Mesenchymal stem cell (in vitro differentiated cells and primary cell): ENCODE measurements at places on chromosomes 1 and 21.

DNA sequence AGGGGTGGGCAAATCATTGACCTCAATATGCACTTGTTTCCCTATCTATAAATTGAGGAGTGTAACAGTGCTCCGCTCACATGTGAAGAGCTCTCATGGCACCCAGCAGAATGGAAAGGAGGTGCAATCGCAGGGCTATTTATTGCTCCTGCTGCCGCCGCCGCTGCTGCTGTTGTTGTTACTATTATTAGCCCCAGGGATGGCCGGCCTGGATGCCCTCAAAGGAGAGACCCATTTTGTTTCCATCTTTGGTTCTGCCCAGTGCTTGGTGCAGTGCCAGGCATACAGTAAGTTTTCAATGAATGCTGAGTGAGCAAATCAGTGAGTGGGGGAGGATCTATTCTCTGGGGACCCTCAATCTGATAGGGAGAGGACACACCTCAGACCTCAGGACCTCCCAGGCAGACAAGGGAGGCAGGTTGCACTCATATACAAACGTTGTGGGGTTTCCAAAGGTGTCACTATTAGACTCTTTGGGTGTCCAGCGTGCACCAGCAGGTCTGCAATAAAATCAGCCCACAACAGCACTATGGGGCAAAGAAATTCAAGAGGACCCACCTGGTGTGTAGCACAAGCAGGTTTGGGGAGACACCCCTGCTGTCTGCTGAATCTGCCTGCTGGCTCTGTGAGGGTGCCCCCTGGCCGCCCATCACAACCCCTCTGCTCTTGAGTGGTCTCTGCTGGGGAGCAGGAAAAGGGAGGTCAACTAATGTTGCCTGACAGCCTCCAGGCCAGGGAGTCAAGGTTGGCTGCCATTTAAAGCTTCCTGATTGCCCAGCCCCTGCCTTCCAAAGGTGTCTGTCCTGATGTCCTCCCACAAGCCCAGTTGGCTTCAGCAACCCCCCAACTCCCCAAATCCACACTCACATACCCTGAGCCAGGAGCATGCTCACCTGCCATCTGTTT lies 136.3 kb downstream of the ACTL8 start:
- peaks cover 26% of the 10 kb centered on the region for H3K27me3 ChIP-seq
- H3K36me3 ChIP-seq, result no peaks in the 10 kb centered on the region
- DNase-seq, result no peak
- H3K27ac ChIP-seq, result no peak overlapping the region
- H3K4me3 ChIP-seq, result no peak overlapping the region

DNA sequence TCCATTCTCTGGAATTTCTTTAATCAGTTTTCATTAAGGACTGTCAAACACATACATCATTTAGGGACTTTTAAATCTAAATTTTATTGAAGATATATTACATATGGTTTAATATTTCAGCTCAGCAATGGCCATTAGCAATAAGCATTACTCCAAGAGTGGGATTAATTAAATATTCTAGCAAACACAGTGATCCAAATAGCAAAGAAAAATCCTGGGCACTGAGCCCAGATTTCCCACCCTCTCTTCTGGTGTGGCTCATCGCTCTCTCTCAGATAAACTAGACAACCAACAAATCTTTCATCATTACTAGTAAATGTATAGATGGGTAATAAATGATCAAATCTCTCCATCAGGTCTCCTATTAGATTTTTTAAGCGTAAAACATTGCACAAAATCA lies 53.5 kb upstream of the FOXD3 start:
- H3K27ac ChIP-seq, result no peak overlapping the region
- H3K36me3 ChIP-seq, result no peaks in the 10 kb centered on the region
- peaks cover 3% of the 10 kb centered on the region for H3K27me3 ChIP-seq
- no peak overlapping the region for H3K4me3 ChIP-seq

DNA sequence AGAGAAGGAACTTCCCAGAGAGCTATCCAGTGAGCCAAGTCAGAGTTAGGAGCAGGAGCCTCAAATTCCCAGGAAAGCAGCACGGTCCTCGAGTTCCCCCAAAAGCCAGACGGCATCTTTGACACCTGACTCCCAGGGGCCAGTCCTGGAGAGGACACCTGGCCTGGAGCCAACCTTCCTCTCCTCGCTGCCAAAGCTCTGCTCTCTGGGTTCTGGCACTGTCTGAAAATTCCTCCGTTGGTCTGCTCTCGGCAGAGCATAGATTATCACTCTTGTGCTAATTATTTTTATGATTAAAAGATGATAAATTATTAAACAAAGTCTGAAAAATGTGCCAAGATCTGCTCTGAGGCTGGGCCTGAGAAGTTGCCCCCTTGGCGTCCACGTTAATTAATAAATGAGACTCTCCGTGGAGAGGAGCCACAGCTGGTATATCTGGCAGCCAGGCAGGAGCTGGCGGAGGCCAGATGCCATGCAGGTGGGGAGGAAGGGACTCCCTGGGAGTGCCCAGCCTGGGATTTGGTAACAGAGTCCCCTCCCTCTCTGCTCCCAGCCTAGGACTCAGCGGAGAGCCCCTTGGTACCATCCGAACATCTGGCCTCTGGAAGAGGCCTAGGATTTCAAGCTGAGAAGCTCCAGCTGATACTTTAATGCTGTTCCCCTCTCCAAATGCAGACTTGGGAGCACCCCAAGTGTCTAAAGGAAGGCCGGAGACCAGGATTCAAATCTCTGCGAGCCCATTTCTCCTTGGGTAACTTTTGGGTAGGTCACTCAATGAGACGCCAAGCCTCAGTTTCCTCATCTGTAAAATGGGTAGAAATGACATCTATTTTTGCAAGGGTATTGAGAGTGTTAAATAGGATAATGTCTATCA lies 163.7 kb upstream of the POU3F1 start:
- H3K4me3 ChIP-seq, result no peak overlapping the region
- H3K36me3 ChIP-seq, result no peaks in the 10 kb centered on the region
- H3K4me1 ChIP-seq, result no peaks in the 10 kb centered on the region
- DNase-seq, result no peak
- no peak overlapping the region for H3K27ac ChIP-seq

GRCh38 chr21:44758781-44759627 lies 42.6 kb downstream of the UBE2G2 start:
- peaks cover 30% of the 10 kb centered on the region for H3K27me3 ChIP-seq
- peaks cover 1% of the 10 kb centered on the region for H3K4me1 ChIP-seq
- H3K4me3 ChIP-seq, result no peak overlapping the region
- H3K36me3 ChIP-seq, result no peaks in the 10 kb centered on the region

GRCh38 chr1:145871994-145872924 lies 13.4 kb upstream of the PIAS3 start:
- peak; percentile 43 for DNase-seq
- H3K4me3 ChIP-seq, result peak overlapping the region; percentile 86
- no peaks in the 10 kb centered on the region for H3K36me3 ChIP-seq
- no peaks in the 10 kb centered on the region for H3K27me3 ChIP-seq
- H3K4me1 ChIP-seq, result peaks cover 4% of the 10 kb centered on the region

DNA sequence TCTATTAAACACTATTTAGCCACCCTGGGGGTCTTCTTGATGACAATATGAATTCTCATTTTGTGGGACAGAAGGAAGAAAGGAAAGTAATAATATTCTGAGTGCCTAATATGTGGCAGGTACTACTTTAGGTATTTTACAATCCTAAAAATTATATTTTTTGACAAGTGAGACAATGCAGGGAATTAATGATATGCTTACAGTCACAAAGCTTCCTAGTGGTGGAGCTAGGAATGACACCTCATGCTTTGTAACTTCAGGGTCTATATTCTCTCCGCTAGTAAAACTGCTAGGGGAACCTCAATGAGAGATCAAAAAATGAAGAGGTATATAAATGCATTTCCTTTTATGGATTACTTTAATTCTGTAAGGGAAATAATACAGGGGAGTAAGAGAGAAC lies 44.3 kb downstream of the TPR start:
- H3K27ac ChIP-seq, result no peak overlapping the region
- no peaks in the 10 kb centered on the region for H3K27me3 ChIP-seq
- DNase-seq, result peak; percentile 12
- H3K4me3 ChIP-seq, result no peak overlapping the region

GRCh38 chr1:197788741-197789739 lies 13.8 kb upstream of the DENND1B start:
- no peaks in the 10 kb centered on the region for H3K27me3 ChIP-seq
- H3K4me3 ChIP-seq, result no peak overlapping the region
- DNase-seq, result no peak
- no peaks in the 10 kb centered on the region for H3K36me3 ChIP-seq
- no peaks in the 10 kb centered on the region for H3K4me1 ChIP-seq

- no peaks in the 10 kb centered on the region for H3K27me3 ChIP-seq
- H3K36me3 ChIP-seq, result peaks cover 67% of the 10 kb centered on the region
- no peak overlapping the region for H3K4me3 ChIP-seq
Observed at GRCh38 chr1:151051356-151052009, 3.9 kb downstream of the C1orf56 start.

GRCh38 chr1:152398812-152399698 lies 15.0 kb downstream of the CRNN start:
- H3K36me3 ChIP-seq, result no peaks in the 10 kb centered on the region
- H3K27me3 ChIP-seq, result no peaks in the 10 kb centered on the region
- no peak overlapping the region for H3K4me3 ChIP-seq
- DNase-seq, result no peak
- H3K4me1 ChIP-seq, result no peaks in the 10 kb centered on the region

DNA sequence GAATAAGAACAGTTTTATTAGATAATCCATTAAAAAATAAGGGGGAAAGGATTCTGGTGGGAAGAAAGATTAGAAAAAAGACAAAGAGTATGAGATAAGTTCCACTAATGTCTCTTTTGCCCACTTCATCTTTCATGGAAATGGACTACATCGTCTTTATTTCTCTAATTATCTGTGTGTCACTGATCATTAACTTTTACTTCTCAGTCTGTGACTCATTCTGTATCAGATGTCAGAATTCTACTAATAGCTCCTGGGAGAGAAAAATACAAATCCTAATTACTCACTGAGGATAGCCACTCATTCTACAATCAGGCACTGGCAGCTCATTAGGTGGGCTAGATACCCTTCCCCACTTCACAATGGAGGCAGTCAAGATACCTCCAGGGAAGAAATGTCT lies 41.7 kb downstream of the ILDR2 start:
- H3K27ac ChIP-seq, result no peak overlapping the region
- no peak for DNase-seq
- H3K27me3 ChIP-seq, result no peaks in the 10 kb centered on the region
- peaks cover 5% of the 10 kb centered on the region for H3K4me1 ChIP-seq
- no peak overlapping the region for H3K4me3 ChIP-seq

DNA sequence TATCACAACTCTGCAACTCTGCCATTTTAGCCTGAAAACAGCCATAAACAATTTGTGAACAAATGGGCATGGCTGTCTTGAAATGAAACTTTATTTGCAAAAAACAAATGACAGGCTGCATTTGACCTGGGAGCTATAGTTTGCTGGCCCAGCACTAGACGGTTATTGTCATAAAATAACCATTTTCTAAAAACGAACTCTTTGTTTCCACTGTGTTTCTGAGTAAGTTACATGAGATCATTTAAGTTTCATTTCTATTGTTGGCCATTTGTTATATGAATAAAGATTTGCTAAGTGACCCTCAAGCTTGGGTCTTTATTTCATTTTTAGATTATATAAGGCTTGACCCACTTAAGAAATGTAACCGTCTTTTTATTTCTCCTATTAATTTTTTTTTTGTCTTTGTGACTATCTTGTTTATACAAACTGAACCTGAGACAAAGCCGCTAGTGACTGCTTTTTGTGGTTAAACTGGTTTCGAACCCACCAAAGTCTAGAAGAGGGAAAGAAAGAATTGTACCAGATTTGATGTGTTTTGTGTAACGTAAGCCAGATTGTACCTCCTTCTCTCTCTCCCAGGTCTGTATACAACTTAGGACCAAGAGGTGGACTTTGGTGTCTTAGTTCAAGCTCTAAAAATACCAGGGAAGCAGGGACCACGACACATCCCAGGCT lies 12.9 kb upstream of the KCNJ15 start:
- peak overlapping the region; percentile 92 for H3K27ac ChIP-seq
- DNase-seq, result no peak
- H3K27me3 ChIP-seq, result no peaks in the 10 kb centered on the region
- peaks cover 6% of the 10 kb centered on the region for H3K4me1 ChIP-seq
- no peak overlapping the region for H3K4me3 ChIP-seq

DNA sequence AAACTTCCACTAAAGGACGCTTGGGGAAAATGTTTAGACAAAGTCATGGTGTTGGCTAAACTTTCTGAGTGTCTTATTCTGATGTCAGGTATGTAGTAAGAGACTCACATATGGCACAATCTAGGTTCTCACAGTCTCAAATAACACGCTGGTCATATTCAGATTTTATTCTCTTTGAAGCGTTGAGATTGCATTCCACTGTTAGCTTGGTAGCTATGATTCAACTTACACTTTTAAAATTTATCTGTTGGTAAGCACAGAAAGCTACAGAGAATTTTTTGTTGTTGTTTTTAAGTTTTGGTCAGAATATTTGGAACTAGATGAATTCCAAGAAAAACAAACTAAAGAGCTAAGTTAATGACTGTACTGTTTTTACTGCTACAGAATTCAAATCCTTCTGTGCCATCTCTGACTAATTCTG lies 126.7 kb downstream of the PRRX1 start:
- no peaks in the 10 kb centered on the region for H3K4me1 ChIP-seq
- no peak overlapping the region for H3K27ac ChIP-seq
- H3K4me3 ChIP-seq, result no peak overlapping the region

DNA sequence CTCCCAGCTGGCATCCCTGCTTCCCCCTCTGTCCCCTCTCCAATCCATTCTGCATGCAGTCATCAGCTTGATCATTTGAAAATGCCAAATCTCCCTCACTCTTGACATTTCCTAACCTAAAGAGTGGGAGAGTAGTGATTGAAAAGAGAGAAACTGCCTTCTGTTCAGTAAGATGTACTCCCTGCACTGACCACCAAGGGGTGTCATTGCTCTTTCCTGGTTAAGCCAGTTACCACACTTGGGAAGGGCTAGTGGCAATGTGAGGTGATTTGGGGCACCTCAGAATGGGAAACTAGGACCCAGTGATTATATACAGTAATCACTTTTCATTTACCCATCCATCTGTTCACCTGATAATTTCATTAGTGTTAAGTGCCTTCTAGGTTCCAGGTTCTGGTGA lies 6.9 kb upstream of the TMEM269 start:
- H3K27ac ChIP-seq, result no peak overlapping the region
- H3K27me3 ChIP-seq, result no peaks in the 10 kb centered on the region

- no peak overlapping the region for H3K27ac ChIP-seq
- H3K27me3 ChIP-seq, result no peaks in the 10 kb centered on the region
- DNase-seq, result peak; percentile 38
- H3K4me3 ChIP-seq, result no peak overlapping the region
- H3K36me3 ChIP-seq, result no peaks in the 10 kb centered on the region
Observed at GRCh38 chr1:17441265-17441992, 2.0 kb upstream of the RCC2 start.

DNA sequence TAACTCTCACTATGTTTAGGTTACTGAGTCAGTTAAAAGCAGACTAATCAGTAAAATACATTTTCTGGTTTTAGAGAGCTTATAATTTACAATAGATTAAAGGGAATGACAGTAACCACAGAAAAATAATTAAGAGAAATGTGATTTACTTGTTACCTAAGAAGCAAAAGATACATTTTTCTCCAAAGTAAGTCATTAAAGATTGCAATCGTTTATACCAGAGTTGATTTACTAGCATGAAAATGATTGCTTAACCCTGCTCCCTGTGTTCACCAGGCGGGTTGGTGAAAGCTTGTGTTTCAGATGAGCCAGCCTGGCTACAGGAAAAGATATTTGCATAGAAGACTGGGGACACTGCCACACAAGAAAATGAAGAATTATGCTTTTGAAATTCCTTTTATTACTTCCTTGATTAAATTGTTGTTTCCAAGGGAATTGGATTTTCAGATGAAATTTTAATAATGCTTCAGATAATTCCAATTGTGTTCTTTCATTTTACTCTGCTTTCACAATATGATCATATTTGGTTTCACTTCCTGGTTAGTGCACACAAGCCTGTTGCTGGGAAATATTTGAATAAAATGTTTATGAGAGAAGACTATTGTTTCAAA lies 27.9 kb downstream of the LRRC8B start:
- H3K4me3 ChIP-seq, result peak overlapping the region; percentile 22
- peak; percentile 41 for DNase-seq
- no peak overlapping the region for H3K27ac ChIP-seq
- no peaks in the 10 kb centered on the region for H3K36me3 ChIP-seq
